ENCODE measurements at places on chromosomes 2 and 18.

GRCh38 chr2:227748079-227748478, 2.4 kb downstream of the SCYGR8 start:
- no peak for DNase-seq

DNA sequence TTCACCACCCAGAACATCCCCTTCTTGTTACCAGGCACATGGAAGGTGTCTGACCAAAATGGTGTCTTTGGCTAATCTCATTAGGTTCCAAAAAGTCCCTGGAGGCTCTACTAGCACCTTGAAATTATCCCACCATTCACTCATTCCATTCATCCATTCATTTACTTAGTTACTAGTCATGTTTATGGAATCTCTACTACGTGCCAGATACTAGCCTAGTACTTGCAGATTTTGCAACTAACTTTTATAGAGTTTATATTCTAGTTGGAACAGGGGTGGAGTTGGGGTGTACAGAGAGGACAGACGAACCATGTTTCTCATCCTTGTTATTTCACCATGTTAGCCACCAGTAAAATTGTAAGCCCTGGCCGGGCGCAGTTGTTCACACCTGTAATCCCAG, 4.0 kb upstream of the NOP58 start:
- no peak for DNase-seq

DNA sequence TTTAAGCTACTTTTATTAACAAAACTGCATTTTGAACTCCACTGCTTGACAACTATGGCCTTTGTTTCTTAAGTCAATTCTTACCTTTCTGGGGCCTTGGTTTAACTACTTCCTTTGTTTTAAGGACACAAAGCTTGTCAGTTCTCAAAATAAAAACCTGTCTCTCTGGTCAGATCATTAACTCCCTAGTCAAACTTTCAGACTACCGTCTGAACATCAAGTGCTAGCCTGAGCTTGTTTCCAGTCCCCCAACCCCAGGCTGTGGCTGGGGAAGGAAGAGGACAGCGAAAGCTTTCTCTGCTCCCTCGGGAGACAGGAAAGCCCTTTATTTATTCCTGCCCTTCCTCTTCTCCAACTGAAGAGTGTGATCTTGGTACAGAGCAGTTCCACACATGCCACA, 1.7 kb downstream of the SH3YL1 start:
- DNase-seq = no peak

- no peak for DNase-seq
Measured at GRCh38 chr2:119516121-119516520, 8.2 kb downstream of the SCTR start.

DNA sequence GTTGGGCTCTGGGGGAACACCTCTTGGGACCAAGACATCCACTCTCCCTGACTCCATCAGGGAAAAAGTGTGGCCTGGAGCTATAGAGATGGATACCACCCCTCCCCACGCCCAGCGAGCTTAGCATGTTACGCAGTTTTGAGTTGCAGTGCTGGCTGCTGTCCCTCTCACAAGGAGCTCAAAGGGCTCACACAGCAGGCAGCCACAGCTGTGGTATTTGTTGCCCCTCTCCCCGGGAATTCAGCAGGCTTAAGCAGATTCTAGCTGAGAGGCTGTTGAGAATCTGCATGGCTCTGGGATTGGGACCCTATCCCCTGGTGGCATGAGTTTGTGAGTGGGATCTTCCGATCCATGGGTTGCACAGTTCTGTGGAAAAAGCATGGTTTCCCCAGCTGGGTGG, 673.1 kb upstream of the FSHR start:
- DNase-seq = no peak
